Forelimb muscle (tissue), 1 donor: ENCODE measurements at places on chromosomes 3 and 15. TPM values are rescaled to one million over a fixed set of nuclear protein-coding genes. Genes with fewer than 3 reads are reported as not detected.

- DNase-seq: no peak
Measured at GRCh38 chr3:23325466-23326065, 122.4 kb downstream of the UBE2E2 start.

GRCh38 chr15:60582370-60583036 is 103.6 kb upstream of the ICE2 start:
- DNase-seq: no peak

DNA sequence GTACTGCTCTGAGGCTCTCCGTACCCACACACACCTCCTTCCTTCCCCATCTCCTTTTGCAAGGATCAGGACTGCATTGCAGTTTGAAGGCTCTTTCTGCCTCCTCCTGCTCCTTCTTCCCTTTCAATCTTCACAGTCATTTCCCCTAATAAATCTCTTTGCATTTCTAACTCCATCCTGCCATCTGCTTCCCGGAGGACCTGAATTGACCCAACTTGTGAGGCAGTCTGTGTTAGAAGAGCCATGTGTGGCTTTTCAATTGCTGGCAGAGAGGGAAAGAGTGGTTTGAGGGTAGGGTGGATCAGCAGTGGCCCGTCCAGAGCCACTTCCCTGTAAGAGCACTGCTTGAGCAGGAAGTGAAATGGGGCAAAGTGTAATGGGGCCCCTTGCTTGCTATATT is 35.8 kb downstream of the ANAPC13 start:
- no peak for DNase-seq

DNA sequence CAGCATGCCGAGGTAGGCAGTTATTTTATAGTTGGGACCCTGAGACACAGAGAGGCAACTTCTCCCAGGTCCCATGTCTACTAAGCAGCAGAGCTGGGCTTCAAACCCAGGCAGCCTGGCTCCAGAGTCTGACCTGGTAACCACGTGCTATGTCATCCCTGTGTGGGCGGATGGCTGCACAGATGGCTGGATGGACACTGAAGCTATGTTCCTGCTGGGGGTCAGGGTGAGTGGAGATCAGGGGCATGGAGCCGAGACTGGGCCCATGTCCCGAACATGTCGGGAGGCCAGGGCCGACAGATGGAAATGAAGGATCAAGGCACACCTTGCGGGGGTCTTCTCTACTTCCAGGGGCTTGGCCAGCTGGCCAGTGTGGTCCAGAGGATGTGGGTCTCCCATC is 9.3 kb upstream of the FBLN2 start:
- DNase-seq: no peak

DNA sequence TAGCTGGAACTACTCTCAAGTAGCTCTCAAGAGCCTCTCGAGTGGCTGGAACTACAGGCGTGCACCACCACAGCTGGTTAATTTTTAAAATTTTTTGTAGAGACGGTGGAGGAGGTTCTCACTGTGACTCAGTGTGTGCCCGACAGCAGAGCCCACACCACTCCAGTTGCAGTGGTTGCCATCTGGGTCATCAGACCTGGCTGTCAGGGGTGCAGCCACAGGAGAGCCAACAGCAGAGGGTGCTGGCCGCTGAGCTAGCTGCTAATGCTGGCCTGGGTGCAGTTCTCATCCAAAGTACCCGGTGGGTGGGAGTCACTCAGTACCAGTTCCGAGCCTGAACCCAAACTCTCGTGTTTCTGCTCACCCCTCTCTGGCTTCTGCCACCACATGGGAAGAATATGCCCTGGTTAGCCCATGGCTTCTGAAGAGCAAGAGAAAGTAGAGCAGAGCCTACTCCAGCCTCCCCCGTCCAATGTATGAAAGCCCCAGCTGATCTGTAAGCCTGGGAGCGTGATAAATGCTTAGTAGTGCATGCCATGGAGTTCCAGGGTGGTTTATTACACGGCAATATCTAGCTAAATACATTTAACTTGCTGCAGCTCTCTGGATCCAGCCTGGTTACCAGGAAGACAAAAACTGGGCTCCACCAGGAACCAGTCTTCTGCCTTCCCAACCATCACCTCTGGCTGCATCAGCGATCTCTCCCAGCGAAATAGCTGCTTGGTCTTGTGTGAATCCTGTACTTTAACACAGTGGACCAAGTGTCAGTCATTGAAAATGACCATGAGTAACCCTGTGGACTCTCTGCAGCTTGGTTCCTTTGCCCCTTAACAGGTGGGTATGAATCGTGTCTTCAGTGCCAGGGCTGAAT is 17.1 kb downstream of the UMPS start:
- no peak for DNase-seq

GRCh38 chr3:16447135-16447534 is 66.4 kb downstream of the RFTN1 start:
- DNase-seq: no peak

- DNase-seq: no peak
Measured at GRCh38 chr15:65757256-65757655, 34.8 kb downstream of the DENND4A start.

GRCh38 chr15:65054333-65055200 is 9.4 kb downstream of the SLC51B start:
- no peak for DNase-seq

- no peak for DNase-seq
Measured at GRCh38 chr3:10189557-10190354, 25.0 kb downstream of the IRAK2 start.

- DNase-seq: no peak
Measured at GRCh38 chr3:80331494-80332170, 563.8 kb upstream of the ROBO1 start.

GRCh38 chr15:98152156-98152555 is 191.7 kb downstream of the ARRDC4 start:
- no peak for DNase-seq

UTS2B gene
- polyA plus RNA-seq: 0.14 TPM

GRCh38 chr3:39139442-39139841 is 13.9 kb downstream of the CSRNP1 start:
- DNase-seq: no peak

DNA sequence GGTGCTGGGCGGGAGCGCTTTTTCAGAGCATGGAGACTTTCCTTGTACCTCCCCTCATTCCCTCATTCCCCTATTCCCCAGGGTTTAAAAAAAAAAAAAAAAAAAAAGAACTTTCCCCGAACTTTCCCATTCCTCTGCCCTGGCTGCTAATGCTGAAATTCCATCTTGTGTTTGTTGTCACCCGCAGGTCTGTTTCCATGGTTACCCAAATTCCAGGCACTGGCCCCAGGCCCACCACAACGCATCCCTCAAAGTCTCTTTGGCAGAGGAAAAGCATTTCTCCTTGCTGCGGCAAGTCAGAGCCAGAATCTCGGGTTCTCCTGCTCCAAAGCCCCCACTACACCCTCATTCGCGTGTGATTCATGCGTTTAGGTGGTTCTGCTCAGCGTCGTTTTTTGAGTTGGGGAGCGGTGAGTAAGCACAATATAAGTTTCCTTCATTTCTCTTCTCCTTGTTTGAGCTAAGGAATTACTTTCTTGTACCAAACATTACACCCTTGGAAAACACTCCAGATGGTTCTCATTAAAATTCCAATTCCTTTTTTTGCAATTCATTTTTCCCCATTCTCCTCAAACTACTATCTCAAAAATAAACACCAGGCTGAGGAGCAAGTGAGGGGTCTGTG is 21.6 kb downstream of the ANAPC13 start:
- DNase-seq: peak; percentile 84

ZNF619 gene
- polyA plus RNA-seq: 2.8 TPM
